ENCODE measurements at places on chromosomes 3 and 15.
A peak's percentile ranks its signal among the peaks of the same experiment; 100 is the strongest.

DNA sequence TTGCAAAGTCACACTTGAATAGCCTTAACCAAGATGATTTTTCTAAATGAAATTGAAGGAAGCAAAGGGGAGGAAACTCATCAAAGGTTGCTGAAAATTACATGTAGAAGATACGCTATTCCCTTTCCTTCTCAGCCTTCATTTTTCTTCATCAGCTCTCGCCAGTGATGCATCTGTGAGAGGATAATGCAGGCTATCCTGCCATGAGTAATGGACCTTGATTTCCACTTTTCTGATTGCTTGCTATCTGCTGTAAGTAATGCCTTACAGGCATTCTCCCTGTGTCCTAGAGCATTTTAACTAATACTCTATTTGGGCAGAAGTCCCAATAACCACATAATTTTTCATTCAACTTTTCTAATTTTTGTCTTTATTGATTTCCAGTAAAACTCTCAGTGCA is 162.6 kb downstream of the BBX start:
- DNase-seq: peak; percentile 24

GRCh38 chr15:64687688-64688087 is 87.7 kb downstream of the RBPMS2 start:
- DNase-seq: no peak

GRCh38 chr3:143975554-143976152 is 4.0 kb downstream of the DIPK2A start:
- peak; percentile 54 for DNase-seq

DNA sequence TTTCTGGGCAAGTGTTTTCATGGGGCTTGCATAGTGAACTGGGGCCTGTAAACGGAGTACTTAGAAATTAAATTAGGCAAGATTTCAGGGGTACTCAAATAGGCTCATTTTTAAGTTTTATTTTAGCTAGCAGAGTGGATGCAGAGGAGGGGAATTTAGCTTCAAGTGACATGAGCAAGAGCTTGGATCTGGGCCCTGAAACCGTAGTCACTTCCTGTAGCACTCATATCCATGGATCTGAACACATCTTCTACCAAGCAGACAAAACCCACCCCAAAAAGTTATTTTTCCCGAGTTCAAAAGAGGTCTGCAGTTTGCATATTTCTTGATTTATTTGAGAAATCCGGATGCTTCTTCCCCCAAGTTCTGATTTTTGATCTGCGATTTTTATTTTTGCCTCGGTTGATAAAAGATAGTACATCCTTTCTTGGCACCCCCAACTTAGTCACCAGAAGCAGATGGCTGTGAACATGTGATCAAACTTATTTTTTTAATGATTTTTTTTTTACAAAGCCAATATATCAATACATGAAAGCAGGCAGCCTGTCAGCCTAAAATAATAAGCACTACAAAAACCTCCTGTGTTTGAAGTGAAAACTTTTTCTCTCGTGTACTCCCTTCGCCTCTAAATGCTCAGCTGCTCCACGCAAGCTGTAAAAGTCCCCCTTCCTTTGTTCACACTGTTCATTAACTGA is 36.6 kb upstream of the STT3B start:
- DNase-seq: no peak

GRCh38 chr15:67823314-67824196 is 1.8 kb upstream of the SKOR1 start:
- peak; percentile 58 for DNase-seq
